Neuronal stem cell (in vitro differentiated cells): ENCODE measurements at places on chromosomes 11 and 22.

GRCh38 chr11:94975599-94975998, 2.1 kb downstream of the KDM4D start:
- no peaks in the 10 kb centered on the region for H3K4me1 ChIP-seq
- H3K36me3 ChIP-seq = peaks cover 6% of the 10 kb centered on the region
- no peaks in the 10 kb centered on the region for H3K27me3 ChIP-seq
- H3K27ac ChIP-seq = no peak overlapping the region
- no peak for DNase-seq

DNA sequence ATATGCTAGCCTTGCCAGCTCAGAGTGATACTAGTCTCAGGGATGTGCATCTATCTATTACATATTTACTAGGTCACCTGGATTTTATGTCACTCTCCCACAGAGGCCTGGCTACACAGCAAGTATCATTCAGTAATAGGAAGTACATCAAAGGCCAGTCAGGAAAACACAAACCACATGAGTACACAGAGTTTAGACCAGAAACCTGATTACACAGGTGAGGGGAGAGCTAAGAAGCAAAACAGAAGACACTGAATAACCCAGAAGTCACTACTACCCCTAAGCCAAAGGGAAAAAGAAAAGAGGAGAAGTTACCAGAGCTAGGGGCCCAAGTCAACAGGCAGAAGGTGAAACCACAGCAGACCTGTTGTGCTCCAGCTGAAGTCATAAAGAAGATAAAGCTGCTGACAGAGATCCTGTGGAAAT, 13.3 kb downstream of the LPXN start:
- H3K4me1 ChIP-seq = peaks cover 3% of the 10 kb centered on the region
- no peaks in the 10 kb centered on the region for H3K27me3 ChIP-seq
- DNase-seq = no peak

GRCh38 chr22:44805711-44806110, 53.3 kb downstream of the ARHGAP8 start:
- no peak for DNase-seq
- H3K36me3 ChIP-seq = no peaks in the 10 kb centered on the region
- no peak overlapping the region for H3K4me3 ChIP-seq
- H3K27ac ChIP-seq = no peak overlapping the region
- peaks cover 19% of the 10 kb centered on the region for H3K27me3 ChIP-seq
- H3K4me1 ChIP-seq = peaks cover 7% of the 10 kb centered on the region

- H3K4me3 ChIP-seq = no peak overlapping the region
- H3K27me3 ChIP-seq = no peaks in the 10 kb centered on the region
- H3K4me1 ChIP-seq = peaks cover 12% of the 10 kb centered on the region
- no peak overlapping the region for H3K27ac ChIP-seq
- H3K36me3 ChIP-seq = no peaks in the 10 kb centered on the region
- no peak for DNase-seq
Observed at GRCh38 chr22:31295831-31296657, 3.8 kb upstream of the PIK3IP1 start.

- no peak for DNase-seq
- H3K36me3 ChIP-seq = no peaks in the 10 kb centered on the region
- H3K4me1 ChIP-seq = no peaks in the 10 kb centered on the region
- H3K4me3 ChIP-seq = no peak overlapping the region
- no peak overlapping the region for H3K27ac ChIP-seq
- no peaks in the 10 kb centered on the region for H3K27me3 ChIP-seq
Observed at GRCh38 chr11:108933630-108934029, 268.8 kb downstream of the DDX10 start.

DNA sequence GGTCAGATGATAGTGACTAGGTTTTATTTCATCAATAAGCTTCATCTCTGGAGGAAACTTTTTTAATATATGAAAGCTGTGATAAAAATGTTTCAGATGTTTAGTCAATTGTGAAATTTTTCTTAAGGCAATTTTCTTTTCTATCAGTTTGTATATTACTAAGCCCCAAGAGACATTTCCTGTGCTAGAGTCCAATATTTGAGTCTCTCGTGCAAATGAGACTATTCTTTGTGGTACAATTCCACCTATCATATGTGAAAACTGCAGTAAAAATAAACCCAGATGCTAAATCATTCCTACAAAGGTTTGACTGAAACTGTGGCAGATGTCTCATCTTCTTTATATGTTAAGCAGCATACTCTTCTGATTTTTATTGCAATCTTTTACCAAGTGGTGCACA, 28.0 kb downstream of the CTR9 start:
- H3K4me3 ChIP-seq = no peak overlapping the region
- DNase-seq = no peak
- no peak overlapping the region for H3K27ac ChIP-seq
- no peaks in the 10 kb centered on the region for H3K4me1 ChIP-seq
- H3K36me3 ChIP-seq = no peaks in the 10 kb centered on the region

GRCh38 chr11:106172386-106172991, 95.0 kb downstream of the AASDHPPT start:
- H3K4me1 ChIP-seq = no peaks in the 10 kb centered on the region
- H3K27ac ChIP-seq = no peak overlapping the region
- H3K36me3 ChIP-seq = no peaks in the 10 kb centered on the region
- no peak overlapping the region for H3K4me3 ChIP-seq

GRCh38 chr22:37493979-37494378, 7.8 kb upstream of the MFNG start:
- no peak for DNase-seq
- no peaks in the 10 kb centered on the region for H3K27me3 ChIP-seq
- no peak overlapping the region for H3K27ac ChIP-seq
- peaks cover 2% of the 10 kb centered on the region for H3K4me1 ChIP-seq

GRCh38 chr11:36354221-36355003, 58.3 kb downstream of the PRR5L start:
- H3K36me3 ChIP-seq = no peaks in the 10 kb centered on the region
- no peak overlapping the region for H3K4me3 ChIP-seq
- peak overlapping the region; percentile 9 for H3K27ac ChIP-seq
- peaks cover 7% of the 10 kb centered on the region for H3K4me1 ChIP-seq

DNA sequence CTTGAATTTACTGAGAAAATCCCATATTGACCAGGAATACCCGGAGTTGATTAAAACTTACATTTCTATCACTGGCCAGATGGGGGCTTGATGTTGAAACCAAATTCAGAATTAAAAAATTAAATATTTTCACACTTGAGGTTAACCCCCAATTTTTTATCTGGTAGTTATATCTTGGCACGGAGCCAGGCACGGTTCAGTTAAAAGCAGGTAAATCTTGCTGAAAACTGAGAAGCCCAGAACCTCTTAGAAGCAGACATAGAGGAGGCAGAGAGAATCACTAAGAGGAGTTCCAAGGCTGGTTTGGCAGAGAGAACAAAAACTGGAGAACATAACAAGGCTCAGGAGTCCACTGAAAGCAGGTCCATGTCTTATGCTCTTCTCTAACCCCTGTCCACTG, 77.7 kb downstream of the USP35 start:
- H3K27me3 ChIP-seq = no peaks in the 10 kb centered on the region
- no peaks in the 10 kb centered on the region for H3K36me3 ChIP-seq
- DNase-seq = no peak
- H3K4me1 ChIP-seq = peaks cover 3% of the 10 kb centered on the region
- no peak overlapping the region for H3K4me3 ChIP-seq
- no peak overlapping the region for H3K27ac ChIP-seq

- no peaks in the 10 kb centered on the region for H3K36me3 ChIP-seq
- no peaks in the 10 kb centered on the region for H3K27me3 ChIP-seq
- no peak overlapping the region for H3K4me3 ChIP-seq
- no peak for DNase-seq
Observed at GRCh38 chr11:102553835-102554282, 23.3 kb upstream of the MMP7 start.

- H3K27ac ChIP-seq = no peak overlapping the region
- no peaks in the 10 kb centered on the region for H3K27me3 ChIP-seq
- H3K4me1 ChIP-seq = peaks cover 4% of the 10 kb centered on the region
- no peak overlapping the region for H3K4me3 ChIP-seq
Observed at GRCh38 chr22:41237036-41237706, 3.6 kb downstream of the CHADL start.

DNA sequence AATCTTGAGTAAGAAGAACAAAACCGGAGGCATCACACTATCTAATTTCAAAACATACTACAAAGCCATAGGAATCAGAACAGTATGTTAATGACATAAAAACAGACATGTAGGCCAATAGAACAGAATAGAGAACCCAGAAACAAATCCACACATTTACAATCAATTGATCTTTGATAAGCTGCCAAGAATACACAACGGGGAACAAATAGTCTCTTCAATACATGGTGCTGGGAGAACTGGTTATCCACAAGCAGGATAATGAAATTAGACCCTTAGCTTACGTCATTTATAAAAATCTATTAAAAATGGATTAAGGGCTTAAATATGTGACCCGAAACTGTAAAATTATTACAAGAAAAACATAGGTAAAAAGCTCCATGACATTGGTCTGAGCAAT, 417.7 kb downstream of the INSC start:
- DNase-seq = no peak
- H3K4me1 ChIP-seq = no peaks in the 10 kb centered on the region
- H3K36me3 ChIP-seq = no peaks in the 10 kb centered on the region
- no peak overlapping the region for H3K27ac ChIP-seq

GRCh38 chr11:124791626-124792341, 8.4 kb downstream of the MSANTD2 start:
- no peak overlapping the region for H3K27ac ChIP-seq
- no peak for DNase-seq
- H3K27me3 ChIP-seq = no peaks in the 10 kb centered on the region
- no peak overlapping the region for H3K4me3 ChIP-seq
- H3K4me1 ChIP-seq = peaks cover 10% of the 10 kb centered on the region
- H3K36me3 ChIP-seq = peaks cover 23% of the 10 kb centered on the region

DNA sequence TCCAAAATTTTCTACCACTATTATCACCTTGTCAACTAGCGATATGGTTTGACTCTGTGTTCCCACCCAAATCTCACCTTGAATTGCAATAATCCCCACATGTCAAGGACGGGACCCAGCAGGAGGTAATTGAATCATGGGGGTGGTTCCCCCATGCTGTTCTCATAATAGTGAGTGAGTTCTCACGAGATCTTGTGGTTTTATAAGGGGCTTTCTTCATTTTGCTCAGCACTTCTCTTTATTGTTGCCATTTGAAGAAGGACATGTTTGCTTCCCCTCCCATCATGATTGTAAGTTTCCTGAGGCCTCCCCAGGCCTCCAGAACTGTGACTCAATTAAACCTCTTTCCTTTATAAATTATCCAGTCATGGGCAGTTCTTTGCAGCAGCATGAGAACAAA, 73.5 kb upstream of the ZC3H12C start:
- DNase-seq = no peak
- no peaks in the 10 kb centered on the region for H3K27me3 ChIP-seq
- H3K4me3 ChIP-seq = no peak overlapping the region
- H3K27ac ChIP-seq = no peak overlapping the region

DNA sequence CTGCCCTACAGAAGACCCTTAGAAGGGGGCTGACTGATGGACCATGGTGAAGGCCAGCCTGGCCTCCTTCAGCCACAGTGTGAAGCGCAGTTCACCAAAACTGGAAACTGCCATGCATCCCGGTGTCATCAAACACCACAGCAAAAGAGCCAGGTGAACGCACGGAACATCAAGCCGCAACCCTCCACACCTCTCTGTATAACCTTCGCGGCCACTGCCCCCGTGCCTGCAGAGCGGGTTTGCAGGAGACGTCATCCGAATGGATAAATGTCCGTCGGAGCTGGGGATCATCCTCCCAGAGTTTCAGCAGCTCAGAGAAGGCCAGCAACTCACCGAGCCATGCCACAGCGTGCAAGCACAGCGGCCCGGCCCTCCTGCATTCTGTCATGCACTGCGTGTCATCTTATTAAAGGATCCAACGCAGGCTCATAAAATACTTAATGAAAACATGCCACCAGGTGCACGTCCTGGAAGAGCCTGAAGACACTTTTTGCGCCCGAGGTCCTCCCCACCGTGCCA, 309.9 kb downstream of the BRD1 start:
- DNase-seq = no peak
- no peak overlapping the region for H3K27ac ChIP-seq
- no peak overlapping the region for H3K4me3 ChIP-seq
- H3K36me3 ChIP-seq = no peaks in the 10 kb centered on the region
- H3K4me1 ChIP-seq = no peaks in the 10 kb centered on the region
- H3K27me3 ChIP-seq = peaks cover 11% of the 10 kb centered on the region

- no peak overlapping the region for H3K4me3 ChIP-seq
- H3K4me1 ChIP-seq = no peaks in the 10 kb centered on the region
- H3K36me3 ChIP-seq = no peaks in the 10 kb centered on the region
- H3K27ac ChIP-seq = no peak overlapping the region
- DNase-seq = no peak
Observed at GRCh38 chr22:48309836-48310235, 1517.8 kb downstream of the BRD1 start.

- H3K4me1 ChIP-seq = no peaks in the 10 kb centered on the region
- H3K36me3 ChIP-seq = no peaks in the 10 kb centered on the region
- no peak overlapping the region for H3K4me3 ChIP-seq
Observed at GRCh38 chr11:29119707-29120618, 896.9 kb downstream of the KCNA4 start.

DNA sequence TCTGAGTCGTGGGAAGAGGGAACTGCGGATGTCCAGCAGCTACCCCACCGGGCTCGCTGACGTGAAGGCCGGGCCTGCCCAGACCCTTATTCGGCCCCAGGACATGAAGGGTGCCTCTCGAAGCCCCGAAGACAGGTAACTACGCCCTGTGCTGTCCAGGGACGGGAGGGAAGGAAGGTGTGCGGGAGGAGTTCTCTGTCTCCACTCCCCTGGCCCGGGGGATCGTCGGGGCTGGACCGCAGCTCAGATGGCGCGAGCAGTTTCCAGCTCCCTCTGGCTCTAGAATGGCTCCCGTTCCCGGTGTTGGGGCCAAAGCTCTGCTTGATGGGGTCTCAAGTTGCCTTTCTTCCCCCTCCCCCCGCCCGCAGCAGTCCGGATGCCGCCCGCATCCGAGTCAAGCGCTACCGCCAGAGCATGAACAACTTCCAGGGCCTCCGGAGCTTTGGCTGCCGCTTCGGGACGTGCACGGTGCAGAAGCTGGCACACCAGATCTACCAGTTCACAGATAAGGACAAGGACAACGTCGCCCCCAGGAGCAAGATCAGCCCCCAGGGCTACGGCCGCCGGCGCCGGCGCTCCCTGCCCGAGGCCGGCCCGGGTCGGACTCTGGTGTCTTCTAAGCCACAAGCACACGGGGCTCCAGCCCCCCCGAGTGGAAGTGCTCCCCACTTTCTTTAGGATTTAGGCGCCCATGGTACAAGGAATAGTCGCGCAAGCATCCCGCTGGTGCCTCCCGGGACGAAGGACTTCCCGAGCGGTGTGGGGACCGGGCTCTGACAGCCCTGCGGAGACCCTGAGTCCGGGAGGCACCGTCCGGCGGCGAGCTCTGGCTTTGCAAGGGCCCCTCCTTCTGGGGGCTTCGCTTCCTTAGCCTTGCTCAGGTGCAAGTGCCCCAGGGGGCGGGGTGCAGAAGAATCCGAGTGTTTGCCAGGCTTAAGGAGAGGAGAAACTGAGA, 1.4 kb downstream of the ADM start:
- no peak for DNase-seq
- H3K36me3 ChIP-seq = peaks cover 16% of the 10 kb centered on the region
- H3K27ac ChIP-seq = no peak overlapping the region
- peaks cover 12% of the 10 kb centered on the region for H3K4me1 ChIP-seq
- peaks cover 58% of the 10 kb centered on the region for H3K27me3 ChIP-seq
